ENCODE measurements at places on chromosomes 16 and 17. TPM values are rescaled to one million over a fixed set of nuclear protein-coding genes. Genes with fewer than 3 reads are reported as not detected.
A peak's percentile ranks its signal among the peaks of the same experiment; 100 is the strongest.

Gene WNK4
- not detected for total RNA-seq

Gene TM4SF5
- not detected for total RNA-seq

Gene GNGT2
- 1.7 TPM for total RNA-seq

Gene HOXB1
- total RNA-seq = not detected

Gene JPT1
- 36.0 TPM for total RNA-seq

Gene DLX3
- 0.36 TPM for total RNA-seq

Gene TCAP
- 2.6 TPM for total RNA-seq

Gene COX6A2
- total RNA-seq = not detected

Gene ZFP3
- total RNA-seq = 5.3 TPM

Gene PSMD12
- 51.8 TPM for total RNA-seq

Gene OTOP2
- not detected for total RNA-seq

Gene EPX
- not detected for total RNA-seq

GRCh38 chr17:67417507-67417906 lies 40.4 kb downstream of the PITPNC1 start:
- H3K4me3 ChIP-seq = no peak overlapping the region
- H3K4me1 ChIP-seq = peaks cover 8% of the 10 kb centered on the region
- H3K27ac ChIP-seq = no peak overlapping the region
- no peaks in the 10 kb centered on the region for H3K36me3 ChIP-seq

GRCh38 chr16:86380030-86380429 lies 130.3 kb upstream of the FOXF1 start:
- no peak for DNase-seq
- no peak overlapping the region for H3K27ac ChIP-seq
- no peaks in the 10 kb centered on the region for H3K36me3 ChIP-seq
- H3K4me1 ChIP-seq = no peaks in the 10 kb centered on the region
- H3K27me3 ChIP-seq = peaks cover 2% of the 10 kb centered on the region

- H3K27me3 ChIP-seq = no peaks in the 10 kb centered on the region
- no peak for DNase-seq
- H3K27ac ChIP-seq = no peak overlapping the region
- no peaks in the 10 kb centered on the region for H3K36me3 ChIP-seq
- no peak overlapping the region for H3K4me3 ChIP-seq
- H3K4me1 ChIP-seq = no peaks in the 10 kb centered on the region
These were observed 14.7 kb upstream of the GSG1L start for GRCh38 chr16:28078261-28078660.

DNA sequence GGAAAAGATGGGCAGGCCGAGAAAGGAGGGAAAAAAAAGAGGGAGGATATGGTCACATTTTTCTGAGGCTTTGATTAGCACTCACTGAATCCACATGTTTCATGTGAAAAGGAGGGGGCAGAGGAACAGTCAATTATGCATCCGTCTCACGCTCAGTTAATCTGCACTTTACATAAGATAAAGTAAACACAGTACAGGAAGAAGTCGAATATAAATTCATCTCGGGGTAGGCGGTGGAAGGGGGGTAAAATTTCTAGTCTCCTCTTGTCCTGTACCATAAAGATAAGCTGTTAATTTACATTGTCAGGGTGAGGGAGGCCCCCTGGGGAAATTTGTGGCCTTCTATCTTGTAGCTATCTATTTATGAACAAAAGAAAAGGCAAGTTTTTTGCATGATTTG lies 73.1 kb upstream of the CES5A start:
- H3K4me3 ChIP-seq = no peak overlapping the region
- H3K27ac ChIP-seq = no peak overlapping the region

DNA sequence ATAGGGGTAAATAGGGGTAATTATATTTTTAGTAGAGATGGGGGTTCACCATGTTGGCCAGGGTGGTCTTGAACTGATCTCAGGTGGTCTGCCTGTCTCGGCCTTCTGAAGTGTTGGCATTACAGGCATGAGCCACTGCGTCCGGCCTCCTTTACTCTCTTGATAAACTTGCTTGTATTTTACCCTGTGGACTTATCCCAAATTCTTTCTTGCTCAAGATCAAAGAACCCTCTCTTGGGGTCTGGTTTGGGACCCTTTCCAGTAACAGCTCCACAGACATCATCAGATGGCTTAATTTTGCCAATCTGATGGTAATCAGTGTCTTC lies 5.6 kb upstream of the C1QTNF1 start:
- H3K4me3 ChIP-seq = no peak overlapping the region
- H3K4me1 ChIP-seq = peaks cover 19% of the 10 kb centered on the region
- no peak for DNase-seq
- no peaks in the 10 kb centered on the region for H3K36me3 ChIP-seq

DNA sequence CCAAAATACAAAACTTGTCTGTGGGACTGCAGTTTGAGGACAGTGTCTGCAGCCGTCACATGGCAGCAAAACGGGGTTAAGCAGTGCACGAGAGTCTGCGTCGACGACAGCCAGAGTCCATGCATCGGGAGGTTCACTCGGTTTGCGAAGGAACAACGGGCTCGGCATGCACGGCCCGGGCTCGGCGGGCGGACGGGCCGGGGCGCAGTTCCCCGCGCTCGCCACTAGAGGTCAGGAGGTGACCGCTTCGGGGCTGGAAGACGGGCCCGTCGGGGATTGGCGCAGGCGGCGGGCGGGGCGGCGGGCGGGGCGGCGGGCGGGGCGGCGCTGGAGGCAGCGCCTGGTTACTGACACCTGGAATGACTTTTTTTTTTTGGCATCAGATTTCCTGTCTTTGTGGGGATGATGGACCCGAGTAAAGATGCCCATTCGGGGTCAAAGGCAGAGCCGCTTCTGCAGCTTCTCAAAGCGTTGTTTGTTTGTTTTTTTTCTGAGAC lies 6.5 kb downstream of the SCGB1C2 start:
- H3K27ac ChIP-seq = no peak overlapping the region
- no peaks in the 10 kb centered on the region for H3K27me3 ChIP-seq

DNA sequence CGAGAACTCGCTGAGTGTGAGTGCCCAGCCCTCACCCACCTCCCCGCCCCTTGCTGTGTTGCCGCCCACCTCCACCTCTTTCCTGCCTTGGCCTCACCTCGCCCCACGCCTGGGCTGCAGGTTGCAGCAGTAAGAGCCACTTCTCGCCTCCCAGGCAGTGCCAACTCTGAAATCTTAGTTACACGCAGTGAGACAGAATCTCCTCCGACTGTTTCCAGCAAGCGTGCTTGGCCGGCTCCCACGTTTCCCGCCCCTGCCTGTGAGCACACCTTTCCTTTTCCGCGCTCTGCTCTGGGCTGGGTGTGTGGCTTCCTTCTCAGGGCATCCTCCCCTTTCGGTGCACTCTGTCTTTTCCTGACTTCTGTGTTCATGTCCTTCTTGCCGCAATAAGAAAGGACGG lies 5.7 kb downstream of the ENGASE start:
- H3K4me1 ChIP-seq = peaks cover 5% of the 10 kb centered on the region
- H3K27me3 ChIP-seq = no peaks in the 10 kb centered on the region
- peaks cover 53% of the 10 kb centered on the region for H3K36me3 ChIP-seq
- no peak overlapping the region for H3K4me3 ChIP-seq
- no peak for DNase-seq

GRCh38 chr17:59631276-59631675 lies 11.6 kb downstream of the CLTC start:
- peaks cover 92% of the 10 kb centered on the region for H3K4me1 ChIP-seq
- DNase-seq = no peak
- H3K36me3 ChIP-seq = no peaks in the 10 kb centered on the region
- H3K4me3 ChIP-seq = no peak overlapping the region

GRCh38 chr17:33647956-33648355 lies 354.9 kb upstream of the ASIC2 start:
- H3K4me1 ChIP-seq = no peaks in the 10 kb centered on the region
- DNase-seq = peak; percentile 27
- no peaks in the 10 kb centered on the region for H3K27me3 ChIP-seq
- H3K27ac ChIP-seq = no peak overlapping the region
- no peaks in the 10 kb centered on the region for H3K36me3 ChIP-seq
